Immature natural killer cell (primary cell): ENCODE measurements at places on chromosomes 7 and 10. TPM values are rescaled to one million over a fixed set of nuclear protein-coding genes. Genes with fewer than 3 reads are reported as not detected.

DNA sequence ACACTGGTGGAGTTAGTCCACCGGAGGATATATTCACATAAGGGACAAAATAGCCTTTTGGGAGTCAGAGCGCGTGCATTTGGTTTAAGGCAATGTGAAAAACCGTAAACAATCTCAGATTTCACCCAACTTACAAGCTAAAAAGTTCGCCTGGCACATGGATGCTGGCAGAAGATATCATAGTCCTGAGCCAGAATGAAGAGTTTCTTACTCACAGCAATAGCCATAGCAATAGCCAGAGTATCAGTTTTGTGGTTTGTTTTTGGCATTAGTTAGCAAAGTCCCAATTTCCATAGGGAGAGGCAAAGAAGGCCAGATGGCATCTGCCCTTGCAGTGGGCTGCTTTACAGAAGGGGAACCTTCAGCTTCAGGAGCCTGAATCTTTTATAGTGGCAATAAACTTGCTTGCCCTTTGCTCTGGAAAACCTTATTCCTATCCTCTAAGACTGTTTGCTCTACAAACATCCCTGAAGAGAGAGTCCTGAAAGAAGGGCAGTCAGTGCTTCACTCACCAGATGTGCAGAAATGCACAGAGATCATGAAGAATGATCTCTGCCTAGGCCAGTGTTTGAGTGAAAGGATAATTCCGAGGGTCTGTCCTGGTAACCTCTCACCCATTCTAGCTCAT, 28.7 kb upstream of the RSBN1L start:
- peak overlapping the region; percentile 30 for H3K27ac ChIP-seq
- DNase-seq: no peak

Gene SLC13A1
- polyA plus RNA-seq: not detected

Gene OR2A12
- not detected for polyA plus RNA-seq

Gene CPA5
- not detected for polyA plus RNA-seq

- peak overlapping the region; percentile 88 for H3K27ac ChIP-seq
- H3K36me3 ChIP-seq: no peaks in the 10 kb centered on the region
- no peak for DNase-seq
- H3K27me3 ChIP-seq: peaks cover 2% of the 10 kb centered on the region
- peaks cover 77% of the 10 kb centered on the region for H3K4me1 ChIP-seq
These were observed 2.6 kb downstream of the LDB1 start for GRCh38 chr10:102117391-102118159.

DNA sequence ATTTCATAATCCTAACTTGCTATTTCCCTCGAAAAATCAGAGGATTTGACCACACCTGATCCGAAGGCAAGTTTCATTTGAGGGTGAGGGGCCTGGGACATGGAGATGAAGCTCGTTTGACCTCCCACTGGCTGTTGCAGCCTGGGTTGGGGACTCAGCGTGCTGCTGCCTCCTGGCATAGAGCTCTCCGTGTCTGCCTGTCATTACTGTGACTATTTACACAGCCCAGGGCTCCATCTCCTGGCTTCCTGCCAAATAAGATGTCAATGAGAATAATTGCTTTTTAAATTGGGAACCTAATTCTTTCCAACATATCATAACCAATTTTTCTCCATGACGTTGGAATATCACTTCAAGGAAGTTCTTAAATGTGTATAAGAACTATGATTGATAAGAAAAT, 139.3 kb upstream of the COBL start:
- H3K4me3 ChIP-seq: no peak overlapping the region
- no peaks in the 10 kb centered on the region for H3K36me3 ChIP-seq
- no peak for DNase-seq
- peaks cover 2% of the 10 kb centered on the region for H3K27me3 ChIP-seq

- H3K4me1 ChIP-seq: peaks cover 7% of the 10 kb centered on the region
- no peak overlapping the region for H3K27ac ChIP-seq
- no peak overlapping the region for H3K4me3 ChIP-seq
- no peak for DNase-seq
These were observed 59.9 kb downstream of the CFAP58 start for GRCh38 chr10:104413528-104413927.
